Stimulated activated CD4-positive, alpha-beta T cell treated with anti-CD3 and anti-CD28 coated beads, Interleukin-1b, Interleukin-23, amount 100 ng/mL, for 1 hour (primary cell): ENCODE measurements at places on chromosomes 3 and 15.

DNA sequence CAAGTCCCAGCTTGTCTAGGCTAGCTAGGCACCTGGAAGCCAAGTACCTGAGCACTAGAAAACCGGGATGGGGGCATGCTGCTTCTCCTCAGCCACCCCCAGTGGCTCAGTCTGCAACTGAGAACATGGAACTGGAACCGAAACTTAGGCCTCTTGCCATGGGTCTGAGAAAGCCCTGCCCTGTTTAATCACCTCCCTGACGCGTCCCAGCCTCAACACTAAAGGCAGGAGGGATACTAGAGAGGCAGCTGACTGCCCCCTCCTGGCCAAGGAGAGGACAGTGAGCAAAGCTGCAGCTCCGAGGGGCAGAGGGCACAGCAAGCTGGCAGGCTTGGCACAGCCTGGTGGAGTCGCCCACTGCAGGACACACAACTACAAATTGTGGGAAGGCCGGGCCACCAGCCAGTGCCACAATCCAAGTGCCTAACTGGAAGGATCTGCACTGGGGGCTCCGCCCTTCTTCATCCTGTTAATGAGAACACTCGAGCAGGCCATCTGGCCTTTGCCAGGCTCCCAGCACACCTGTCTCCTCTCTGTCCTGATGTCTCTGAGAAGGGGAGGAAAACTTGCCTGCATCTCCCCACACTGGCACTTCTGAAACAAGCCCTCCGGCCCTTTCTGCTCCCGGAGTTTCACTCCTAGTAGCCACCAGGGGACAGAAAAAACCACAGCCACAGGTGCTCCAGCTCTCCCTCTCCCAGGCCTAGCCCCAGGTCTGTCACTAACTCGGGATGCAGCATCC lies 53.7 kb downstream of the BDH1 start:
- DNase-seq, result no peak

DNA sequence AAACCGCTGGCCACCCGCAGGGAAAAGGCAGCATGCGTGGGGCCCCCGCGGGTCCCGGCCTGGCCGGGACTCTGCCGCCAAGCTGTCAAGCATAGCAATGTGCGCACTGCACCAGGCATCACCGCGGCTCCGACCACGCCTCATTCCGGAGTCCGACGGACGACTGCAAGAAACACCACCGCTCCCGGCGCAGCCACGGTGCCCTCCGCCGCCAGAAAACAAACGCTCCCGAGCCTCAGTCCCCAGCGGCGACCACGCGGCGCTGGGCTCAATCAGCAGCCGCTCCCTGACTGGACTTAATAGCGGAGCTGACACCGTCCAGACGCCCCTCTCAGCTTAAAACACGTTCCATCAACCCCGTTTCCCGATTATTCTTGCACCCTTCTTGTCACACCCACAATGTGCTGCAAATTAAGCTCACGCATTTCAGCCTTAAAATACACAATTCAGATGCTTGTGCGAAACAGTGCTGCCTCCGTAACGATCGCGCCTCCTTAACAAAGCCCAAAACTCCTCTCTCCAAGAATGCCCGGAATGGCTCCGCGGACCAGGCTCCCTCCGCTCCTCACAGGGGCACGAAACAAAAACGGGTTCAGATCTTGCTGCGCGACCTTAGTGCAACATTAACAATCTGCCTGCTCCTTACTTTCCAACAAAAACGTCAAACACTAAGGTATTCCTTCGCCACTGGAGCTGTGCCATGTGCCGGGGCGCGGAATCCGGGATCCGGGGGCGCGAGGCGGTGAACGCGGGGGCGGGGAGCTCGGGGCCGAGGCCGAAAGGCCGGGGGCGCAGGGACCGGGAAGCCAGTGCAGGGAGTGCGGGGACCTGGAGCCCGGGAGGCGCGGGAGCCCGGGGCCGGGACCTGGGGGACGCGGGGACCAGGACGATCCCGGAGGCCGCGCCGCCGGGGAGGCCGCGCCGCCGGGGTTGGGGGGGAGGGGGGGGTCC lies 655 bp downstream of the CYFIP1 start:
- DNase-seq, result no peak

DNA sequence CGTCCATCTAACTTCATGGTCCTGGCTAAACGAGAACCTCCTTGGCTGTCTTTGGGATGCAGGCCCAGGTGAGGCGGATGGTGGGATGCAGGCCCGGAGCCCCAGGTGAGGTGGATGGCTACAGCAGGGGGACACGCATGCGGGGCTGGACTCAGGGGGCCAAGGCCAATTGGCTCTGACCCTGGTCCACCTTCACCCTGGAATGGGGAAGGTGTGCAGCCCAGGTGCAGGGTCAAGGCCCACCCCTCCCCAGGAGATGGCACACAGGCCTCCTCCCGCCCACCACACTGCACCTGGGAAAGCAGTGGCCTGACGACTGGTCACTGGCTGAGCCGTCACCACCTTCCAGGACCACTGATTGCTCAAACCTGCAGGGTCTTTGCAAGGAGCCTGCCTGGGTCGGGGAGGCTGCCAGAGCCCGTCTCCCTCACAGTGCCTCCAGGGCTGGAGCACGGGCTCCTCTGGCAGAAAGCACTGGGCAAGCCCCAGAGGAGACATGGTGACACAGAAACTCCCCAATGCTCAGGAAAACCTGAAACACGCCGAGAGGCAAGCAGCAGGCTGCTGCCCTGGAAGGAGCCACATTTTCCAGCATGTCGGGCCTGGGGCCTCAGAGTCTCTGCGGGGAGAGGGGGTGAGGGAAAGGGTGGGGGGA lies 159.6 kb downstream of the LRRK1 start:
- DNase-seq, result no peak

DNA sequence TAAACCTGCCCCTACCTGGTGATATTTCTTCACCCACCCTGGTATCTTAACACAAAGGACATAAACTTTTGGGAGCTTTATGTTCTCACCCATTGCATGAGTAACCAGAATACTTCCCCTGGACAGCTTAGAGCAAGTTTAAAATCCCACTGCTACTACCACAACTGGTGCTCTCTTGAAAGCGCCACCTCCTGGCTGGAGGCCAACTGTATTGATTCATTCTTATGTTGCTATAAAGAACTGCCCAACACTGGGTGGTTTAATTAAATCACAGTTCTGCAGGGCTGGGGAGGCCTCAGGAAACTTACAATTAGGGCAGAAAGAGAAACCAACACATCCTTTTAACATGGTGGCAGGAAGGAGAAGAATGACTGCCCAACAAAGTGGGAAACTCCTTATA lies 592.4 kb downstream of the EPHA3 start:
- DNase-seq, result no peak

- DNase-seq, result no peak
Observed at GRCh38 chr3:196454935-196455334, 22.7 kb upstream of the UBXN7 start.

GRCh38 chr3:59386165-59386564 lies 336.3 kb upstream of the CFAP20DC start:
- DNase-seq, result no peak

DNA sequence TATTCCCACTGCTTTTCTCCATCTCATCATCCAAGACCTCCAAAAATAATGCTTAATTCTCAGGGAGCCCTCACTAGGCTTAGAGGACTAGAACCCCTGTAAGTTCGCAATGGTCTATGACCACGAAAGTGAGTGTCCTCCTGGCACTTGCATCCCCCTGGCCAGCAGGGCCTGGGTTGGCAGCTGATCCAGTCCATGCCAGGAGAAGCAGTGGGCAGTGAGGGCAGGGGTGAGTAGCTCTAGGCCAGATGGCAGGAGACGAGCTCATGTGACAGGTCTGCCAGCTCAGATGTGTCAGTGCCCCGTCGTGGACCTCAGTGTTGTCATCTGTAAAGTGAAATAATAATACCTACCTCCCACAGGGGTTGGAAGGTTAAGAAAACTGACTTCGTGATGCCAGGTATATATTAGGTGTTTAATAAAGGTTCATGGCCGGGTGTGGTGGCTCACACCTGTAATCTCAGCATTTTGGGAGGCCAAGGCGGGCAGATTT lies 11.1 kb downstream of the GP5 start:
- DNase-seq, result no peak

GRCh38 chr3:16266714-16267113 lies 1.7 kb downstream of the OXNAD1 start:
- DNase-seq, result no peak

- DNase-seq, result no peak
Observed at GRCh38 chr15:66080717-66081398, 172.7 kb downstream of the MEGF11 start.

- DNase-seq, result no peak
Observed at GRCh38 chr3:193465992-193466608, 87.5 kb upstream of the ATP13A5 start.

DNA sequence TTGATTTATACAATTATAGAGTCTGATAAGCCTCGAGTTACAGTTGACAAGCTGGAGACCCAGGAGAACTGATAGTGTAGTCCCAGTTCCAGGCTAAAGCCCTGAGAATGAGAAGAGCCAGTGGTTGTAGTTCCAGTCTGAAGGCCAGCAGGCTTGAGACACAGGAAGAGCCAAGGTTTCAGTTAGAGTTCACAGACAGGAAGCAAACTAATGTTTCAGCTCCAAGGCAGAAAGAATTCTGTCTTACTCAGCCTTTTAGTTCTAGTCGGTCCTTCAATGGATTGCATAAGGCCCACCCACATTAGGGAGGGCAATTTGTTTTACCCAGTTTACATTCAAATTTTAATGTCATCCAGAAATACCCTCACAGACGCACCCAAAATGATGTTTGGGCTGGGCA lies 102.7 kb downstream of the CDIN1 start:
- DNase-seq, result no peak

DNA sequence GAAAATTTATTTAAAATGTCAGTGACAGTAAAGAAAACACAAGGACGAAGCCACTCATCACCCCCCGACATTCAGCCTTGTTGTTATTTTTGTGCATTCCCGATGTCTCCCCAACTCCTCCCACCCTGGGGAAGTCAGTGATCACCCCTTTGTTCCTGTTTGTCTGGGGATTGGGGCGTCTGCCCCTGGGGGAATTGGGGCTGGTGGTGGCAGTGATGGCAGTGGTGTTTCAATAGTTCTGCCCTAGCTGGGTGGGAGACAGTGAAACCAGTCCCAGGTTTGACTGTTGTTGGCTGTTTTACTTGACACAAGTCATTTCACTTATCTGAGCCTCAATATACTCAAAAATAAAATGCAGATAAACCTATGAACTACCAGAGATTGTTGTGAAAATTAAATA lies 33.5 kb downstream of the IRAK2 start:
- DNase-seq, result no peak

- DNase-seq, result no peak
Observed at GRCh38 chr15:35317217-35317616, 228.7 kb downstream of the DPH6 start.

DNA sequence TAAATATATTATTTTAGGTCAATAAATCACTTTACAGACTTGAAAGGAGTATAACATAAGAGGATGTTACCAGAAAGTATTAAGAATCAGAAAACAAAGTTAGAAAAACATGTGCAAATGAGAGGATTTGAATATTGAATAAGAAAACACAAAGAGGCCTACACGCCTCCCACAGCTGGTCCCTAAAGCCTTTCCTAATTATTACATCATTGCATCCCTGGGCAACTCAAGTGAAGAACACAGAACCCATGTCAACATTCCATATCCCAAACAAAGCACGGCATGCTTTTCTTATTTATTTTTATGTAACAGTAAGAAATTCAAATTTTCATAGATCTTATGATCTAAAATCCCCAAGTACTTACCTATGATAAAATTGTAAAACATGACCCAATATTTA lies 61.2 kb downstream of the HERC1 start:
- no peak for DNase-seq

- DNase-seq, result no peak
Observed at GRCh38 chr15:63029676-63030075, 12.9 kb upstream of the TPM1 start.

DNA sequence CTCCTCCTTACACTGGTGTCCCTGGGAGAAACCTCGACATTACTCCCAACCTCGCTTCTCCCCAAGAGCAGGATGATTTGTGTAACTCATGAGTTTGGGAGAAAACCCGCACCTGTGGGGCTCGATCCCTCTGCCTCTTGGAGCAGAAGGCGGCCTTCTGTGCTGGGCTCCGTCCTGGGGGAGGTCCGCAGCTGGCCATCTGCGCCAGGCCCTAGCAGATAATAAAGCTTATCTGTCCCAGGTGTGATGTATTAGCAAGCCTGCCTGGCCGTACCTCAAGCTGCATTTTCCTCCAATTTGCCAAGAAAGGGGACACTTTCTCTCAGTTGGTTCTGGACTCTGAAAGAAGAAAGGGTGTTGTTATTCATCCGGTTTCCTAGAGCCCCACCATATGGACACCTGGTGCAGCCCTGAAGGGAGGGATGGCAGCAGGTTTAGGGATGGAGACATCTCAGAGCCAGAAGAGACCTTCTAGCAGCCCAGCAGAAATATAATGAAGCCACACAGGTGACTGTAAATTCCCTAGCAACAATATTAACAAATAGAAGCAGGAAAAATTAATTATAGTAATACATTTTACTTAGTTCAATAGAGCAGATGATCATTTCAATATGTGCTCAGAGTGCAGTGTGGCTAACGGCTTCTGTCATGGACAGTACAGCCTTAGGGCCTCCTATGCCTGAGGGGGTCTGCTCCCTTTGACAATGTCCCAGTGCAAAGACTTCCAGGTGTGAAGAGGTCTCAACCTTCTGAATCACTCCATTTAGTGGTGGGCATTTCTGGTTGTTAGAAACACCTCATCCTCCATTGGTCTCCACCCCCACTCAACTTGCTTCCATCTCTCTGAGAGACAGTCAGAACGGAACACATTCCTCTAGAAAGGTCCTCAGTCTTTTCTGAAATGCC lies 94.8 kb downstream of the CPN2 start:
- DNase-seq, result no peak

- DNase-seq, result no peak
Observed at GRCh38 chr3:197174927-197175326, 123.5 kb downstream of the DLG1 start.

DNA sequence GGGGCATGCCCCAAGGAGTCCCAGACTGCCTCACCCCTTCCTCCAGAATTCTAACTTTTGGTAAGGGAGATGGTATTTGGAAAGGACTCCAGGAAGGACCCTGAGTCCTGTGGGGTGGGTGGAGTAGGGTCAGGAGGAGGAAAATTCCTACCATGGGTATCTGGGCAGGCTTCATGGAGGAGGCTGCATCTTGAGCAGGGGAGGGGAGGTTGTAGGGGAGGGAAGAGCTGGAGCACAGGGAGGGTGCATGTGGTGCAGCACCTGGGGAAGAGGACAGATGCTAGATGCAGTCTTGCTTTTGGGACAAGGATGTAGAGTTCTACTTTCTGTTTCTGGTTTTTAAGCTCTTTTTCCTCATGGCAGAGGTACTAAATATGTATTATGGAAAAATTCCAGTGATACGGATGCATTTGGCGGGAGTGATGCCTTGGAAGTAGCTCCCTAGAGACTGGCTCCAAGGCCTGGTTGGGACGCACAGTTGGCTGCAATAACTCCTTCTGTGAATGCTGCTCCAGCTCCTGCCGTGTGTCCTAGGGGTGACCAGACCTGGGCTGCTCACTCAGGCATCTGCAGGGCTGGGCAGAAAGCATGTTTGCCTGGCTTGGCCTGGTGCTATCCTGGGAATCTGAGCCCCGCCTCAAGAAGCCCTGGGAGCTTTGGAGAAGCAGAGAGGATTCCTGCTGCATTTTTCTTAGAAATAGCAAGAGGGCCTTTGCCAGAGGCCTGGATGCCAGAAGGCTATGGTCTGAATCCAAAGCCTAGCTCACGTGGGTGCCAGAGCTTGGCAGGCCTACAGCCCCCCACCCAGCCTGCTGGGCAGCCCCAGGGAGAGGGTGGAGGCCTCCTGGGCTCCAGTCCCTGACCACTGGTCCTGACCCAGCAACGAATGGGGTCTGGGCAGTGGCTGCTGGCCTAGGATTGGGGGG lies 10.1 kb downstream of the SEMA3F start:
- no peak for DNase-seq
